Hematopoietic multipotent progenitor cell treated with erythropoietin and hydrocortisone succinate and interleukin-3 and kit ligand, for 8 days (in vitro differentiated cells): ENCODE measurements at places on chromosomes 11 and 22.

GRCh38 chr11:122100756-122101080, 15.3 kb downstream of the BLID start:
- no peak for DNase-seq

DNA sequence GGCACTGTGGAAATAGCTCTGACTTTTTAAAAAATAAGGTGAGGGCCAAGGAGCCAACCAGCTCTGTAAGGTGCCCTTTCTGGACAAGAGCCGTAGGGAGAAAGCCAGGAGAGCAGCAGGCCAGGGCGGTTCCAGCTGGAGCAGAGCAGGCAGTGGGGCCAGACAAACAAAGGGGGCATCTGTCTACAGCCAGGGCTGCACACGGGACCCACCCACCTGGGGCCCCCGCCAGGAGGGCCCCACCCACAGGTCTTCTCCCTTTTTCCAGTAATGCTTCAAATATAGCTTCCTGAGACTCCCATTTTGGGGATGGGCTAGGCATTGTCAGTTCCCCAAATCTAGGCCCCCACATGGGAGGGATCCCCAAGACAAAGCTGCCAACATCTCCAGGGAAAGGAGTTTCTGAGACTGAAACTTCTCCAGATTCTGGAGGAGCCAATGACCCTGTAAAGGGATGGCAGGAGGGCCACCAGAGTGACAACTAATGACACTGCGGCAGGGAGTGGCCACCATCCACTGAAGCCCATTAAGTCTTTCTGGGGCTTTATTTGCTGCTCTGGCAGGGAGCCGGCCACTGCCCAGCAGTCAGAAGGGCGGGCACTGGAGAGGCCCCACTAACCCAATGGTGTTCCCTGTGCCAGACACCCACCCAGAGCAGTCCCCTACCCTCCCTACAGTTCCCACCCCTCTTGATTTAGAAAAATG, 1.9 kb downstream of the ZFTA start:
- DNase-seq: no peak

- peak; percentile 33 for DNase-seq
Observed at GRCh38 chr11:122882857-122883645, 492 bp downstream of the JHY start.

- DNase-seq: no peak
Observed at GRCh38 chr22:46025973-46026898, 49.3 kb upstream of the WNT7B start.

- DNase-seq: no peak
Observed at GRCh38 chr11:19510468-19510867, 202.2 kb upstream of the NAV2 start.

- no peak for DNase-seq
Observed at GRCh38 chr11:1479006-1479677, 7.4 kb downstream of the MOB2 start.

- no peak for DNase-seq
Observed at GRCh38 chr11:697811-698311, 2.2 kb downstream of the TMEM80 start.

DNA sequence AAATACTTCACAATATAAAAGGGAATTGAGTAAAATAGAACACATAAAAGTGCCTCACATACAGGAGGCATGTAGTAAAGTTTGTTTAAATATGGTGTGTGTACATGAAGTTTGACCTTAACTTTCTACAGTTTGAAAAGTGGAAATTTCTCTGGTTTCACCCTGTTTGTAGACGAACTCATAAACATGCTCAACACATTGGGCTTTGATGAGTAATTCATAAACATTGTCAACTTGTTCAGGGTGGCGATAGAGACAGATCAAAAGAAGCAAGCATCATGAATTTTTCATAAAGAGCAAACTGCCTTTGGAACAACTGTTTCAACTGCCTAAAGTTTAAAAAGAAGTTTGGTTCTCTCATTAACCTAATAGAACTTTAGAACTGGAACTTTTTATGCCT, 9.1 kb downstream of the SLN start:
- DNase-seq: no peak

- DNase-seq: peak; percentile 69
Observed at GRCh38 chr22:20080445-20080775, 369 bp downstream of the DGCR8 start.

GRCh38 chr11:77159937-77160495, 32.0 kb downstream of the MYO7A start:
- no peak for DNase-seq

- no peak for DNase-seq
Observed at GRCh38 chr11:120956710-120957495, 67.0 kb upstream of the TBCEL start.

- no peak for DNase-seq
Observed at GRCh38 chr11:88363648-88364065, 26.1 kb upstream of the CTSC start.

DNA sequence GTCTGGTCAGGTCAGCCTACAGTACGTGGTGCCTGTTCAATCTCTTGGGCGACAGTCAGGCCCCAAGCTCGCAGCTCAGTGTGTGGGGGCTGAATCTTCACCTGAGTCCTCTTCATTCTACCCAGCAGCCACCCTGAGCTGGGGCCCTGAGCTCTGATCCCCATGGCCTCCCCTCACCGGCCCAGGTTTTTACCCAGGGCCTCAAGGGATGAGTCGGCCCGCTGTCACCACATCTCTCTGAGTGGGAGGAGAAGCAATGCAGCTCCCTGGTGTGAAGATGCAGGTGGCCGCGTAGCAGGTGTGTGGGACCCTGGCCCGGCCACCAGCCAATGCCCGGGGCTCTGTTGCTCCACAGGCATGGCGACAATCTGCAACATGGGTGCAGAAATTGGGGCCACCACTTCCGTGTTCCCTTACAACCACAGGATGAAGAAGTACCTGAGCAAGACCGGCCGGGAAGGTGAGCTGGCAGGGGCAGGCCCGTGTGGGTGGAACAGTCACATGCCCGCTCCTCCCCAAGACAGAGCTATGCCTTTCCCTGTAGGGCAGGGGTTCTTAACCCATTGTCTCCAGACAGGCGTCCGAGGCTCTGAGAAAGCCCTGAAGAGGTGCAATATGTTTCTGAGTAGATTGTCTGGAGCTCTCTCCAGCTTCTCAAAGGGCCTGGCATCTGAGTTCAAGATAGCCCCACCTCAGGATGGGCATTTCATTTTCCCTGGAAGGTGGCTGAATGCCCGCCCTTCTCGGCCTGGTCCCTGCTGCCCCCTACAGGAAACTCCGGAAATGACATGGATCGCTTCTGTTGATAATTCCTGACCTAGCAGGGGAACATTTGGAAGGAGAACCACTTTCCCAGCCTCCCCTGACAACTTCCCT, 26.9 kb downstream of the POLR3H start:
- DNase-seq: peak; percentile 51

DNA sequence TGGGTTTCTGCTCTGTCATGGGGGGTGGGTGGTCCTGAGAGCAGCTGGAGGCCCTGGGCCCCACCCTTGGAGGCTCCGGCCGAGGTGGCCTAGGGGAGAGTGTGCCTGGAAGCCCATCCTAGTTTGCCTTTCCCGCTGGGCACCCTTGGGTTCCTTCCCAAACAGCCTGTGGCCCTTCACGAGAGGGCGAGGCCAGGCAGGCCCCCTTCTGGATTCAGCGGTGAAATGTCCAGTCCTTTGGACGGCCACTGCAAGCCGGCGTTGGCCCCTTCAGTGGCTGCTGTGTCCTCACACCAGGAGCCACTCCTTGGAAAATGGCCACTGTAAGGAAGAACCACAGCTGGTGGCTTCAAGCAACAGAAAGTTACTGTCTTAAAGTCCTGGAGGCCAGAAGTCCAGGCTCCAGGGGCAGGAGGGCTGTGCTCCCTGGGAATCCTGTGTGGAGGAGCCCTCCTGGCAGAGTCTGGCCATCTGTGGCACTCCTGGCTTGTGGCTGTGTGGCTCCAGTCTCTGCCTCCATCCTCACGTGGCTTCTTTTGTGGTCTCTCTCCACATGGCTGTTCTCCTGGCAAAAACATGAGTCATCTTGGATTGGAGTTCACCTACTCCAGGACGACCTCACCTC, 854.1 kb downstream of the TBC1D22A start:
- DNase-seq: no peak

- no peak for DNase-seq
Observed at GRCh38 chr11:12377106-12377823, at the start of gene PARVA. TSS of gene PARVA (plus strand) at chr11:12377571. CDS start at chr11:12377648, 77 bp downstream.

DNA sequence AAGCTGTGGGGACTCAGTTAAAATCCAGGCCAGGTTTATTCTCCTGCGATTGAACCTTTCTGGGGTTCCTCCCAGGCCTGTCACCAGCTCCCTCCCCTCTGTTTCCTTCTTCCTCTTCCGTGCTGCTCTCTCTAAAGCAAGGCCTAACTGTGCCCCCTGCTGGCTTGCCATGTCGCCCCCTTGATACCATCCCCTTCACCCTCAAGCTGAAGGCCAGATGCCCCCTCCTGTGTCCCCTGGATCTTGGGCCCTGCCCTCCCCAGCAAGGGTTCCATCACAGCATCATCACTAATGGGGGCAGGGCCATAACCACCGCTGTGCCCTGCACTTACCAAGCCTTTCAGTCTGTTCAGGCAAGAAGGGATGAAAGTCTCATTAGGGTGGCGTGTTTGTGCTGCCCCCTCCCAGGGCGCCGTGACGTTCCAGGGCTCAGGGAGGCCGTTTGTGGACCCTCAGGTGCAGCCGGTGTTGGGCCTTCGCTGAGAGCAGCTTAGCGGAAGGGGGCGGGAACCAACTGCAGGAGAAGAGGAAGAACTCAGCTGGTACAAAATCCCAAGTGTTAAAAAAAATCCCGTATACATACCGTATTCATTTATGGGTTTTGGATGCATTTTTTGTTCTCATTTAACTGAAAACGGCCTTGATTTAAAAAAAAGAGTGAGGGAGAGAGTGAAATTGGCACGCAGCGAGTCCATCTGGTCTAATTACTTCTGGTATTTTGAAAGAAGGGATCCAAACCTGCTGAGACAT, 69.9 kb downstream of the MPPED1 start:
- DNase-seq: peak; percentile 16
